Adipose tissue (tissue), 3 donors: ENCODE measurements at places on chromosomes 7 and 10. TPM values are rescaled to one million over a fixed set of nuclear protein-coding genes. Genes with fewer than 3 reads are reported as not detected.

ZCCHC24 gene
- 7.4 TPM for polyA plus RNA-seq

SLIT1 gene
- 0.18 TPM for polyA plus RNA-seq

C10orf143 gene
- polyA plus RNA-seq = 7.1 TPM

PRPS1L1 gene
- polyA plus RNA-seq = not detected

C10orf90 gene
- 0.12 TPM for polyA plus RNA-seq

HMX3 gene
- 0.67 TPM for polyA plus RNA-seq

TFEC gene
- 1.5 TPM for polyA plus RNA-seq

MPLKIP gene
- 34.7 TPM for polyA plus RNA-seq

KCNH2 gene
- 0.19 TPM for polyA plus RNA-seq

CNPY4 gene
- 12.1 TPM for polyA plus RNA-seq

PHYHIPL gene
- 0.11 TPM for polyA plus RNA-seq

EPHB4 gene
- polyA plus RNA-seq = 22.6 TPM

STK31 gene
- polyA plus RNA-seq = 0.13 TPM

ASZ1 gene
- not detected for polyA plus RNA-seq

CUTC gene
- 51.7 TPM for polyA plus RNA-seq

ZNF488 gene
- 0.06 TPM for polyA plus RNA-seq

NFKB2 gene
- 64.8 TPM for polyA plus RNA-seq

PLXNA4 gene
- 38.3 TPM for polyA plus RNA-seq

NANOS1 gene
- polyA plus RNA-seq = 1.6 TPM

OR13A1 gene
- 0.04 TPM for polyA plus RNA-seq

VSTM4 gene
- polyA plus RNA-seq = 18.2 TPM

MRC1 gene
- 43.2 TPM for polyA plus RNA-seq

STAG3 gene
- polyA plus RNA-seq = 0.99 TPM

GGCT gene
- 148 TPM for polyA plus RNA-seq

VIPR2 gene
- polyA plus RNA-seq = 4.6 TPM

BMPER gene
- polyA plus RNA-seq = 1.2 TPM

HDAC9 gene
- 3.8 TPM for polyA plus RNA-seq

ZNF273 gene
- polyA plus RNA-seq = 1.1 TPM

CDC14C gene
- polyA plus RNA-seq = not detected

SRGN gene
- polyA plus RNA-seq = 290 TPM

TCF7L2 gene
- 21.3 TPM for polyA plus RNA-seq

SEMA3D gene
- 0.91 TPM for polyA plus RNA-seq

ATG9B gene
- 0.37 TPM for polyA plus RNA-seq

GIMAP1 gene
- polyA plus RNA-seq = 6.9 TPM

VPS37D gene
- 1.3 TPM for polyA plus RNA-seq

HELLS gene
- polyA plus RNA-seq = 0.58 TPM

CCL26 gene
- polyA plus RNA-seq = 0.82 TPM

TMEM176B gene
- polyA plus RNA-seq = 9.1 TPM

GRID1 gene
- 1.7 TPM for polyA plus RNA-seq

ACSM6 gene
- polyA plus RNA-seq = 0.34 TPM

FRMD4A gene
- polyA plus RNA-seq = 83.5 TPM

RBP3 gene
- not detected for polyA plus RNA-seq

ZNF679 gene
- polyA plus RNA-seq = not detected

ABCB1 gene
- 3.2 TPM for polyA plus RNA-seq

CALY gene
- polyA plus RNA-seq = not detected

ALOX5 gene
- polyA plus RNA-seq = 23.4 TPM

CYP26C1 gene
- 0.03 TPM for polyA plus RNA-seq

ICA1 gene
- 21.6 TPM for polyA plus RNA-seq

NOM1 gene
- 7.9 TPM for polyA plus RNA-seq

NEUROD6 gene
- polyA plus RNA-seq = not detected

NRF1 gene
- 7.0 TPM for polyA plus RNA-seq

UCN3 gene
- not detected for polyA plus RNA-seq

MEOX2 gene
- 8.9 TPM for polyA plus RNA-seq

PTPN20 gene
- 0.34 TPM for polyA plus RNA-seq
